NCI-H2081 (cell line): ENCODE measurements at places on chromosomes 16 and 17.

GRCh38 chr16:81810361-81810760, 31.3 kb downstream of the PLCG2 start:
- no peak for DNase-seq

DNA sequence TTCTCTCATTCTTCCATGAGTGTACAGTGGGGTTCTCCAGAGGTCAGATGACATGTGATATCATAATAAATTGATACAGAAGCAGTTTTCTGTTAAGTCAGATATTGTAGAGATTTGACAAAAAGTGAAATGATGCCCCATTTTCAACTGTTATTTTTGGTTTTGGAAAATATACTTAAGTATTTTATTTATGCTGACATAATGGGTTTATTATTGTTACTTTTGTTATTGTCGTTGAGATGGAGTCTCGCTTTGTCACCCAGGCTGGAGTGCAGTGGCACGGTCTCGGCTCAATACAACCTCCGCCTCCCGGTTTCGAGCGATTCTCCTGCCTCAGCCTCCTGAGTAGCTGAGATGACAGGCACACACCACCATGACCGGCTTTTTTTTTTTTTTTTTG, 94.4 kb downstream of the DNAH9 start:
- no peak for DNase-seq

- DNase-seq, result no peak
Observed at GRCh38 chr17:60102632-60103096, 23.9 kb upstream of the HEATR6 start.

GRCh38 chr17:6556121-6557039, at the start of gene PITPNM3:
Gene PITPNM3 (minus strand): TSS chr17:6556555. CDS start chr17:6556406, 149 bp downstream.
- DNase-seq, result no peak

GRCh38 chr17:81867991-81868673, 3.0 kb downstream of the ARHGDIA start:
- no peak for DNase-seq

DNA sequence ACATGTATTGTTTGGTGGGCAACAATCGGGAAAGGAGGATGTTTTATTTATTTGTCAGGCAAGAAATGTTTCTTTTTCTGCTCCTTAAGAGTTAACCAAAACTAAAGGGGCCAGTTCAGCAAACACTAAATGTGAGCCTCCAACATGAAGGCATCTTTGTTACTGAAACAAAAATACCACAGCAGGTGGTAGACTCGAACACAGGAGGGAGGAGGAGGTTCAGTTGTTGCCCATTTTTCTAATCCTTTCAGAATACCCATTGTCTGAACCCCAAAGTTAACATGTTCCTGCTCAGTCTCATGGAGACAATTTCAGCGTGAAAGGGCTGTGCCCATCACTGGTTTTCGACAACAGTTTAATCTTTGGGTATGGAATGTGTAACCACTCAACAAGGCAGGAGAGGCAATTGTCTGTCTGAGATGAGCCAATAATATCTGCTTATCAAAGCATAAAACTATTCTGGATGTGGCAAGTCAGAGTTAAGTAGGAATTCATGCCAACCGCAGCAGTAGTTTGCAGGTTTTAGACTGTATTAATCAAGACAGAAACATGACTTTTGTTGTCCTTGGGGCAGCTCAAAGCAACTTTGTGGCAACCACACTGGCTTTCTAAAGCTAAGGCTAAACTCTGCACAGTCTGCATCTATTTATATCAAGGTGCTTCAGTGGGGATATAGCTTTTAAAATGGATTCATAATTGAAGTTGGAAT, 211.7 kb downstream of the FTO start:
- DNase-seq, result no peak

DNA sequence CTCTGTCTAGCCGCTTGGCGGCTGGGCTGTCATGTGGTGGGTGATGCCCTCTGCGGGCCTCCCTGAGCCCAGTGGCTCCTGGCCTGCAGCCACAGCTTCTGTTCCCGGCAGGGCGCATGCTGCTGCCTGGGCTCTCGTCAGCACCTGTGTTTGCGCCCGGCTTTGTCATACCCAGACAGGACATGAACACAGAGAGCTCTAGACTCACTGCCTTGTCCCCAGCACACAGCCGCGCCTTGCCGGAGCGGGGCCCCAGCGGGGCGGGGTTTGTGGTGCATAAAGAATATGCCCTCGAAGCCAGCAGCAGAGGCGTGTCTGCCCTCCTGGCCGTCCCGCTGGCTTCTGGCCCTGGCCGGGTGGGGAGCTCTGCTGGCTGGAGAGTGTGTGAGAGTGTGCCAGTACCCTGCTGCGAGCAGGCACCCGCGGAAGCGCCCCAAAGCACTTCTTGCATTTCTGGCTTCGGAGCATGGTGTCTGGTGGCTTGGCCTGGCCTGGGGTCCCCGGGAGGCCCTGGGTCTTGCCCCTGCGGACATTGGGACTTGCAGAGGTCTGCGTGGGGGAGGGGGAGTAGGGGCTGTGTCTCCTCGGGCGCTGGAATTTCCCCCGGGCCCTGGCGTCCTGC, 14.4 kb downstream of the ASPSCR1 start:
- peak; percentile 81 for DNase-seq

- DNase-seq, result no peak
Observed at GRCh38 chr16:81394966-81395655, 49.5 kb upstream of the CMIP start.

- no peak for DNase-seq
Observed at GRCh38 chr16:89738538-89739317, 17.4 kb downstream of the ZNF276 start.

GRCh38 chr17:28675980-28676379, 14.0 kb downstream of the SUPT6H start:
- DNase-seq, result no peak

DNA sequence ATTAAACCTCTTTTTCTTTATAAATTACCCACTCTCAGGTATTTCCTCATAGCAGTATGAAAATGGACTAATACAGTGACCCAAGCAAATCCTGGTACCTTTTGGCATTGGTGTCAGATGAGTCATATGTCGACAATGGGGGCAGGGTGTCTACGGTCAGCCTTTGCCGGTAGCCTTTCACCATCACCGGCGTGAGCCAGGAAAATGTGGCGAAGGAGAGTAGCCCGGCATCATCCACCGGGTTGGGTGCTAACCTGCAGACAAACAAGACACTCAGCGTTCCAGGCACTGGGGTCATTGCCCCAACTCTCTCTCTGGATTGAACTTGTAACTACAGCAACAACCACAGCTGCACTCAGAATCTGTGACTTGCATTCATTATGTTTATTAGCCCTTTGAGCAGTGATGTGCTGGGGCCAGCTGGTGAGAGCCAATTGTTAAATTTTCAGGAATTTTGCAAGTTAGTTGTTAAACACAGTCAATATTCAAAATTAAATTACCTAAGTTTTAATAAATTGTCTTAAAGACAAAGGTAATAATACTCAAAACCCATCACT, 11.9 kb downstream of the ABCC12 start:
- DNase-seq, result no peak

- peak; percentile 60 for DNase-seq
Observed at GRCh38 chr17:57915544-57915943, 39.7 kb downstream of the CUEDC1 start.

- DNase-seq, result no peak
Observed at GRCh38 chr16:67544329-67544841, 15.8 kb downstream of the RIPOR1 start.

- no peak for DNase-seq
Observed at GRCh38 chr17:8728971-8729370, 15.7 kb downstream of the CCDC42 start.

DNA sequence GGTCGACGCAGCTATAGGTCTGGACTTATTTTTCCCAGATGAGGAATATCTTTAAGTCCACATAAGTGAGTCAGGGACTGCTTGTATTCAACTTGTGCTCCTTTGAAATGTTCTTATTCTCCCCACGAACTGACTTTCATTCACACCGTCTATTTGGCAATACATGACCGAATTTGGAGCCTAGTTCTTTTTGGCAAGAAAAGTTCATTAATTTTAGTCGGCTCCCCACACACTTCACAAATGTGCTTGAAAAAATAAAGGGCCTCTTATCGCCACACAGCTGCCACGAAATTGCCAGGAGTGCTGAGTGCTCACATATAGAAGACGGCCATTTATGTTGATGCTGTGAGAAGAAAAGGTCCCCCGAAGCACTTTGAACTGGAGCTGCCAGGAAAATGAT, 152.6 kb downstream of the PRKCA start:
- no peak for DNase-seq

GRCh38 chr17:77490361-77491183, 349.8 kb downstream of the SEC14L1 start:
- DNase-seq, result no peak
